LoVo (cell line): ENCODE measurements at places on chromosomes 12 and 14.

GRCh38 chr12:77130193-77130592 lies 64.8 kb upstream of the E2F7 start:
- no peak for DNase-seq

DNA sequence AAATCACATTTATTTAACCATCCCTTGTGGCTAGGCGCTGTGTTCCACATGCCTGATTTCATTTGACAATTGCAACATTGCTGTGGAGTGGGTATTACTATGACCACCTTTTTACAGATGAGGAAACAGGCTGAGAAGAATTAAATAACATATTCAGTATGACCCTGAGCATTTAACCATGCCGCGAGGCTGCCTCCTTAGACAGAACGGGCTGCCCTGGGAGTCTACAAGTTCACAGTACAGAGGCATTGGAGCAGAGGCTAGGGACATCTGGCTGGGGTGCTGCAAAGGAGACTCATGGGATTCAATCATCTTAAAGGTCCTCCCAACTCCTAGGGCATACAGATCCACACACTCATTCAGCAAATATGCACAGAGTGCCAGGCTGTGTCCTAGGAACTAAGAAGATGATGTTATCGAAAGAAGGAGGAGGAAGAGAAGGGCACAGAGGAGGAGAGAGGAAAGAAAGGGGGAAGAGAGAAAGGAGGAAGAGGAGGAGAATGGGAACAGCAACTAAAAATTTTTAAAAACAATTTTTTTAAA lies 164.7 kb upstream of the CCND2 start:
- no peak for DNase-seq

GRCh38 chr14:100738269-100738691 lies 11.6 kb downstream of the DLK1 start:
- no peak for DNase-seq

DNA sequence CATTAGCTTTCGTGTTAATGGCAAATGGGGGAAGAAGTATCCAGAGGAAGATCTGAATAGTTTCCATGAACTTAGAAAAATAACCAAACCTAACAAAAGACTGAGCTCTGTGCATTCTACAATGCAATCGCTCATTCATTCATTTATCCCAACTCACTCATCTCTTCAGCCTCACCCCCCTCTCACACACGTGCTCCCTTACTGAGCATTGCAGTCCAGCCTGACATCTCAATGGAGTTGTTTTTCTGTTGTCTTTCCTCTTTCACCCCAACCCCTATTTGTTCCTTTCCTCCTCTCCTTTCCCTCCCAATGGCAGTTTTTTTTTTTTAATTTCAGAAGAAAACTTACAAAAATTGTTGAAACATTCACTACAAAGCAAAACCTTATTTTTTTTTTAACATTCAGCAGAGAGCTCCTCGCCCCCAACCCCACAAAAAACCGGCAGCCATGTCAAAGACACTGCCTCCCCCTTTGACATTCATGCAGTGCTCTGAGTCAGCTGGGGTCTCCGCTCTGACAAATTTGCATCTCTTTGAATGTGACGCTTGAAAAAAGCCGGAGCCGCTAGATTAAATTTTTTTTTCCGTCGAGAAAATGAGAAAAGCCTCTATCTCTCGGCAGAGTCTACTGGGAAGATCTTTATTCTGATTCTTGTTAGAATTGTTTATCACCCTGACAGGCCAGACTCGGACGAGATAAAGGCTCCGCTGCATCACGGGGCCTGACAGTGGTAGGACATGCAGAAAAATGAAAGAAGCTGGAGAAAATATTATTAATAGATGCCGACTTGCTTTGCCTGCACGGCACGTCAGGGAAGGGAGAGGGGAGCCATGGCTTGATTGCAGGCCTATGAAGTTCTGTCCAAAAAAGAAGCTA lies 775.6 kb downstream of the VRK1 start:
- DNase-seq = no peak

GRCh38 chr12:24491968-24492367 lies 456.9 kb downstream of the BCAT1 start:
- no peak for DNase-seq

GRCh38 chr14:100674428-100674827 lies 52.3 kb upstream of the DLK1 start:
- no peak for DNase-seq

- DNase-seq = no peak
Measured at GRCh38 chr12:77500089-77500488, 330.6 kb upstream of the NAV3 start.
